NCI-H146 (cell line): ENCODE measurements at places on chromosomes 2 and 18.
A peak's percentile ranks its signal among the peaks of the same experiment; 100 is the strongest.

DNA sequence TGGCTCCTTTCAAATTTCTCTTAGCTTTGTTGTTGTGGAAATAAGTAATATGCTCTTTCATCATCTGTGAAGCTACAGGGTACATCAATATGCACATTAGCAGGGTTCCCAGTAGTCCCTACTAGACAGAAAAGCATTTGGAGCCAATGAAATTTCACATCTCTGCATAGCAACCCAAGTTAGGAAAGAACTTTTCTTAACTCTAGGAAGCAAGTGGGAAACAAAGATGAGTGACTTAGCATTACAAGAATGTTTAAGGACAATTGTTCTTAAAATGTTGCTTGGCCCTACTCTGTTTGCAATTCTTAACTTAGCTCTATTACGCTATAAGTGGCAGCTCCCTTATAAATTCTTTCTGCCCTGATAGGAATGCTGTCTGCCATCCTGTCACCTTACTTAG, 39.6 kb downstream of the ZEB2 start:
- no peak for DNase-seq

- DNase-seq, result no peak
Observed at GRCh38 chr2:20446255-20446916, 488 bp upstream of the RHOB start.

GRCh38 chr2:157259960-157260359, 2.5 kb downstream of the GALNT5 start:
- no peak for DNase-seq

- DNase-seq, result peak; percentile 71
Observed at GRCh38 chr2:74250189-74250631, 51.8 kb downstream of the MTHFD2 start.

- DNase-seq, result no peak
Observed at GRCh38 chr18:59646963-59647307, 50.3 kb downstream of the CCBE1 start.

DNA sequence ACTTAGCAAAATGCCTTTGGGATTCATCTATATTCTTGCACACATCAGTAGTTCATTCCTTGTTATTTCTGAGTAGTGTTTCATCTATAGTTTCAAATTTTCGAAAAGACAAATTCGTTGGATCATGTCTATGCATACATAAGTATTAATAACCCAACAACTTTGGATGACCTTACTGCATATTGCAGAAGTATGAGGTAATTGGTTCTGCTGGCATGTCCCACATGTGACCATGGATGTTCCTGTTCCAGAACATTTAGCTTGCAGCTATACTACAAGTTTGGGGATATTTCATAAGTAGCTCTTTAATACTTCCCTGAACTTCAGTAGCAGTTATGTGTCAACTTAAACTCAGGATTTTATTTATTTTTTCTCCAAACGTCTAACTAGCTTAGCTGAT, 44.9 kb downstream of the APLF start:
- no peak for DNase-seq

GRCh38 chr2:206381881-206382280, 61.5 kb upstream of the ADAM23 start:
- no peak for DNase-seq

GRCh38 chr2:218020281-218020680, 17.5 kb upstream of the TNS1 start:
- DNase-seq, result no peak

DNA sequence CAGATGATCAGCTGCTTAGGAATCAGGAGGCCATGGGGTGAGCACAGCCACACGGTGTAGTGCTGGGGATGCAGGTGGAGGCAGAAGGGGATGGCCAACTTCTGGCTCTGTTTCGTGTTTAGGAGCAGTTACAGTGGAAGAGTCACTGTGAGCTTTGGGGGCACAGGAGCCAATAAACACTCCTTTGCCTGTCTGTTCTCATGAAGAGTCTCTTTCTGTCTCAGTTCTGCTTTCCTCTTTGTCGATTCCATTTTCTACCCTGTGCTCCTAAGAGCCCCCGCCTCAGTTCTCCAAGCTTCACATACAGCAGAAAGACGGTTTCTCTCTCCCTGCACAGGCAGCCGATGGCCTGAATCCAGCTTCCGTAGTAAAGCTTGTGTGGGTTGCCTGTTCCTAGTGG, 21.0 kb upstream of the RRM2 start:
- DNase-seq, result no peak

DNA sequence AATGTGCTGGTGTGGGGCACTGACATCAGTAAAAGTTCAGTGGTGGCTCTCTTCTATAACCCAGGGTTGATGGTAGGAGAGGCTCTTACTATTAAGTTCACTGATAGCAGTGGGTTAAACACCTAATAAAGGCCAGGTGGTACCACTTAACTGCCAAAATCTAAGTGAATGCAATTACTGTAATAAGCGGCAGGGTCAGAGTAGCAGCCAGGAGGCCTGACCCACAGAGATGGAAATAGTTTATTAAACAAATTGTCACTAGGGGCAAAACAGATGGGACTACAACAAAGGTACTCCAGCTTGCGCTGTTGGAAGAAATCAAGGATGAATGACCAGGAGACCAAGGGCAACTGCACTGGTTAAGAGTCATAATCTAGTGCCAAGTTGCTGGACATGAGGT, 26.6 kb downstream of the ZSWIM2 start:
- peak; percentile 78 for DNase-seq

- no peak for DNase-seq
Observed at GRCh38 chr2:70203086-70203485, 12.3 kb upstream of the C2orf42 start.

- DNase-seq, result no peak
Observed at GRCh38 chr2:43317194-43317593, 90.8 kb upstream of the ZFP36L2 start.

GRCh38 chr18:10580215-10580614, 54.4 kb downstream of the NAPG start:
- DNase-seq, result no peak
